GM04504 (cell line): ENCODE measurements at places on chromosomes 6 and 20.

DNA sequence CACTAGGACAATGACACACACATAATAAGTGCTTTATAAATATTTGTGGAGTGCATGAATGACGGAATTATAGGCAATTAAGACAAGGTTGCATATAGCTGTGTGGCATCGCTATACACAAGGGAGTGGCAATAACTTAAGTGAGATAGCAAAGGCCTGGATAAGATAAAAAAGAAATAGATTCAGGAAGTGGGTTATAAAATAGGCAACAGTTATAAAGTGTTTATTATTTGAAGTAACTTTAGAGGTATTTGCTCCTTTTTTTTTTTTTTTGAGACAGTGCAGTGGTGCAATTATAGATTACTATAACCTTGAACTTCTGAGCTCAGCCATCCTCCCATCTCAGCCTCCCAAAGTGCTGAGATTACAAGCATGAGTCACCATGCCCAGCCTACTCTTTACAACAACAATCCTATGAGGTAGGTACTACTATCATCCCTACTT lies 75.9 kb upstream of the LOC128125822 start:
- no peak for DNase-seq

- no peak for DNase-seq
Measured at GRCh38 chr6:155461556-155461955, 5.9 kb upstream of the NOX3 start.

GRCh38 chr20:41960166-41960565 lies 342.0 kb upstream of the CHD6 start:
- DNase-seq: no peak

- no peak for DNase-seq
Measured at GRCh38 chr6:160027931-160028330, 59.0 kb downstream of the IGF2R start.

GRCh38 chr6:143276436-143276835 lies 174.1 kb downstream of the ADAT2 start:
- DNase-seq: no peak

- DNase-seq: no peak
Measured at GRCh38 chr6:56927538-56928453, 27.1 kb upstream of the BEND6 start.

GRCh38 chr20:3890999-3891929 lies 2.1 kb downstream of the PANK2 start:
- no peak for DNase-seq

GRCh38 chr20:19070681-19071445 lies 141.6 kb upstream of the SLC24A3 start:
- DNase-seq: no peak

DNA sequence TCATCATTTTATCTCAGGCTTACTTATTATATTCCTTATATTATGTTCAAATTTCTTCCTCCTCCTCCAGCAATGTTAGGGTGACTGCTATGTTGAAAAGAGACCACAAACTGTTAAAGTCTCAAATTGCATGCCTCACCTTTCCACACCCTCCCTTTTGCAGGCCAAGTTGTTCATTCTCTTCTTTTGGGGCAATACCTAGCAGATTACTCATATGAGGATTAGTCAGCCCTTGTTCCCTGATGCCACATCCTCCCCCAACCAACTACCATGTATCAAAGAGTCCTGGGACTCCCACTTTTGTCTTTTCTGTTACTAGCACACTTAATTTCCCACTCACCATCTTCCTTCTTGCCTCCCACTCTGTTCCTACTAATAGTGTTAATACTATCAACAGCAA lies 434.7 kb downstream of the BCKDHB start:
- peak; percentile 52 for DNase-seq

DNA sequence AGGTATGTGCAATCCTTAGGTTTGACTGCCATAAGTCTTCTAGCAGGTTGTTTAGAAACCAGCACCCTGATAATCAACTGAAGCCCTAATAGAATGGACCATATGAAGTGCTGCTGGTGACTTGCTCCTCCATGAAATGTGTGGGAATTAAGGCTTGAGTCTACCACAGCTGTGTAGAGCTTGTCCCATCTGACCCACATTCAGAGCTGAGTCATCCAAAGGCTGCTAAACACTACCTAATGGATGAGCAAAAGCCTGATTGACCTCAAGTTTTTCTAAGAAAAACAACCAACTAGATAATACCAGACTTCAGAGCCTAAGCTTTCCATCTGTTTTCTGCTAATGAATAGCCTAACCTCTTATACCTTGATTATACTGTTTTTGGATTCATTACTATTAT lies 120.3 kb upstream of the MOCS1 start:
- DNase-seq: no peak

GRCh38 chr6:166444446-166444845 lies 61.7 kb upstream of the MPC1 start:
- DNase-seq: no peak

GRCh38 chr20:47887477-47888080 lies 102.3 kb upstream of the SULF2 start:
- no peak for DNase-seq

- peak; percentile 82 for DNase-seq
Measured at GRCh38 chr6:71468841-71469700, 180.5 kb downstream of the OGFRL1 start.

- peak; percentile 21 for DNase-seq
Measured at GRCh38 chr20:62382306-62383198, 4.4 kb upstream of the RPS21 start.

GRCh38 chr6:79872986-79873385 lies 74.4 kb downstream of the ELOVL4 start:
- peak; percentile 49 for DNase-seq

DNA sequence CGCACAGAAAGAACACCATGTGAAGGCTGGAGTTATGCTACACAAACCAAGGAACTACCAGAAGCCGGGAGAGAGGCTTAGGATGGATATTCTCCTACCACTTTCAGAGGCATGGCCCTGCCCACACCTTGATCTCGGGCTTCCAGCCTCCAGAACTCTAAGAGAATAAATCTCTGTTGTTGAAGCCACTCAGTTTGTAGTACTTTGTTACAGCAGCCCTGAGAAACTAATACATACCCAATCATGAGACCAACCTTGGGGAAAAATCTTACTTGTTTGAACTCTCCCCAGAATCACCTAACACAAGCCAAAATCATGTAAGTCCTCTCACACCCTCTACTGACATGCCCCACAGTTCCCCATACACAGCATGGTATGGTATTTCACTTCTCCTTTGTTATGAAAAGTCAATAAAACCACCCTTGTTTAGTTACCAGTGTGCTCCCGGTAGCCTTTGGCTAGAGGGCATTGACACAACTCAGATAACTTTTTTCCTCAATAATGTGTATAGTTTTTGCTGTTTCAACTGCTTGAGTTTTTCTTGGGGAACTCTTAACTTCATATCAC lies 40.7 kb upstream of the SLC2A12 start:
- no peak for DNase-seq
